Tibial artery (tissue), 4 donors: ENCODE measurements at places on chromosomes 4 and X.

- DNase-seq = no peak
- no peak overlapping the region for H3K27ac ChIP-seq
- no peaks in the 10 kb centered on the region for H3K4me1 ChIP-seq
- no peaks in the 10 kb centered on the region for H3K36me3 ChIP-seq
- no peak overlapping the region for H3K4me3 ChIP-seq
Measured at GRCh38 chrX:140933016-140933415, 69.4 kb upstream of the SPANXB1 start.

DNA sequence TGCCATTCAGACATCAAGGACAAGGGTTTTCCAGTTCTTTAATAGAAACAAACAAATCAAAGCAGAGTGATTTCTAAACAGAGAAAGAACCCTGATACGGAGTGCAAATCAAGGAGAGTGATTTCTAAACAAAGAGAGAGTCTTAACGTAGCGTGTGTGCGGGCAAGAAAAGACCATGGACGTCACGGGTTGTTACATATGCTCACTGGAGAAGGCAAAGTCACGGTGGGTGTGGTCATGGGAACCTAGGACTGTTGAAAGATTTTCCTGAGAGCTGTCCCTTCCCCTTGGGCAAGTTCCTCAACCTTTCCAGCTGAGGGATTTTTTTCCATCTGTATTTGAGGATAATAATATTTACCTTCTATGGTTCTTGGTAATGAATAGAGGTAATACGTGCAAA, 95.0 kb upstream of the SLC34A2 start:
- no peak overlapping the region for H3K4me3 ChIP-seq
- no peak overlapping the region for H3K27ac ChIP-seq
- no peaks in the 10 kb centered on the region for H3K36me3 ChIP-seq
- no peak for DNase-seq

GRCh38 chrX:74063426-74064155, 240.4 kb upstream of the ZCCHC13 start:
- no peak for DNase-seq
- no peak overlapping the region for H3K27ac ChIP-seq
- no peak overlapping the region for H3K4me3 ChIP-seq
- no peaks in the 10 kb centered on the region for H3K27me3 ChIP-seq
- H3K4me1 ChIP-seq = no peaks in the 10 kb centered on the region

DNA sequence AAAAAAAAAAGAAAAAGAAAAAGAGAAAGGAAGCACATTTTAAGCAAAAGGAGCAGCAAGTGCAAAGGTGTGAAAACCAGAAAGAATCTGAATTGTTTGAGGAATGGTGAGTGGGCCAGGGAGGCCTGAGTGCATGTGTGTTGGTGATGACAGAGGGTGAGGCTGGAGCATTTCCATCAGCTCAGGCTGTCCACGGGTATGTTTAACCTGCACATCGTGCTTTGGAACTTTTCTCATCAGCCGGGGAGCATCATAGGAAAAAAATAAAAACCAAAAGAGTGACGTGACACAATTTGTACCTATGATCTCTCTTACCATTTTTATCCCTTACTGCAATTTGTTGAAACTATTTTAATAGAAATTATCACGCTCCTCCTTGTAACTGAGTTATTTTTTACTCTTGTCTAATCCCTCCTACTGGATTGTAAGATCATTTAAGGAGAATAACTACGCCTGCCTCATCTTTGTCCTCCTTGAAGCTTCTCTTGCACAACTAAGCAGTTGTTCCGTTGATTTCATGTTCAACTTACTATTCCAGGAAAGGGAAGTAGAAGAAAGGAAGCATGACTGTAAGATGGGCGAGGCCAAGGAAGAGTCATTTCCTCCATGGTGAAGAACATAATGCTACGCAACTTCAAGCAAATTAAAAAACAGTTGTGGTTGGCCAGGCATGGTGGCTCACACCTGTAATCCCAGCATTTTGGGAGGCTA, 7.0 kb downstream of the PALLD start:
- H3K4me3 ChIP-seq = no peak overlapping the region
- no peaks in the 10 kb centered on the region for H3K27me3 ChIP-seq
- H3K36me3 ChIP-seq = no peaks in the 10 kb centered on the region
- DNase-seq = no peak
- H3K4me1 ChIP-seq = no peaks in the 10 kb centered on the region

DNA sequence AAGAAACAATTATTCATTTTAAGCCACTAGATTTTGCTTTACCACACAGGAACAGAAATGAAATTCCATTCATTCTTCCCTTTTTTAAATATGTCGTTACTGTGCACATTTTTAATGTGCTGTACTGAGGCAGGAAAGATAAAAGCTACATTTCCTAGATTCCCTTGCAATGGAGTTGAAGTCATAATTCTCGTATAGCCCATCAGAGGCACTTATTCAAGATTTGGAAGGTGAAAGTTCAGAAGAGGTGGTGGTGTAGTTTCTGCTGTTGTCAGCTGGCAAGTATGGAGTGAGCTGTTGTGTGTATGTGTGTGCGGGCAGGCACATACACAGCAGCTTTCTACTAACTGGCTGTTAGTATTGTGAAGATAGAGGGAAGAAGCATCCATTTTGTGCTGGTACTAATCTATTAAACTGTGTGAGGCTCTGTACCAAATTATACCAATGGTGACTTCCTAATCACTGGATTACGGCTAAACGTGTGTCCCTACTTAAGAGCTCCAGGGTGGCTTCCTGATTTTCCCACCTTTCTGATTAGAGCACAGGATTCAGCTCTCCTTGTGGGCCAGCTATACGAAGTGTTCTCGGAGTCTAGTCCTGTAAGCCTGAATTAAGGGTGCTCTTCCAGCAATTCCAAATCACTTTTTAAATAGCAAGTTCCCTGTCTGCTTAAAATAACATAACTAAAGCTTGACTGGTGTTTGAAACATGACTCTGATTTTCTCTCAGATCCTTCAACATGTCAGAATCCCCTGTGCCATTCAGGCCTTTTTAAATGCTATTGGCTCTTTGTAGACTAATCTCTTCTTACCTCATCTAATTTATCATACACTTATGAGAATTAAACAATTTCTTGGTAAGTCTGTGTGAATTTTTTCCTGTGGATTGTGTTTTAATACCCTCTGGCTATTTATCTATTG, 43.8 kb downstream of the PDS5A start:
- DNase-seq = no peak
- H3K4me3 ChIP-seq = no peak overlapping the region
- H3K36me3 ChIP-seq = peaks cover 5% of the 10 kb centered on the region
- H3K27ac ChIP-seq = peak overlapping the region; percentile 11
- peaks cover 22% of the 10 kb centered on the region for H3K4me1 ChIP-seq

DNA sequence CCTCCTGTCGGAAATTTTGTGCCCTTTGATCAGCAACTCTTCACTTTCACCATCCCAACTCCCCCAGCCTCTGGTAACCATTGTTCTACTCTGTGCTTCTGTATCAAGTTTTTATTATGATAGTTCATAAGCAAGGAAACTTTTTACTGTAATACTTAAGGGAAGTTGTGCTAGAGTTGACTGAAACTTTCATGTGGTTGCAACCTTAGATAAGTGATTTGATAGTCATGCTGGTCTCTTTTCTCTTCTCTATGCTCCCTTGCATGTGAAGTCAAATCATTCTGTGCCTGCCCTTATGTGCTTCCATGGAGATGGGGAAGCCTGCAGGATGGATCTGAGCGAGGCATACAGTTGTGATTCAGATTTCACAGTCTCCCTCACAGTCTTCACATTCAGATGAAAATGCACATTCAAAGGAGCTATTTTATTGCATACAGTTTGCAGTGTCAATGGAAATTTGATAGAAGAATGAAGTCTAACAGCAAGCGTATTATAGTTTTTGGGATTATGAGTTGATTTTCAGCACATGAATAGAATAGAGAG, 1428.3 kb upstream of the TENM3 start:
- no peak overlapping the region for H3K4me3 ChIP-seq
- no peak for DNase-seq
- H3K4me1 ChIP-seq = no peaks in the 10 kb centered on the region
- H3K36me3 ChIP-seq = no peaks in the 10 kb centered on the region

- no peaks in the 10 kb centered on the region for H3K27me3 ChIP-seq
- no peak overlapping the region for H3K27ac ChIP-seq
- peaks cover 7% of the 10 kb centered on the region for H3K36me3 ChIP-seq
- no peaks in the 10 kb centered on the region for H3K4me1 ChIP-seq
Measured at GRCh38 chr4:40099010-40099409, 42.4 kb downstream of the N4BP2 start.

- H3K27me3 ChIP-seq = no peaks in the 10 kb centered on the region
- no peak overlapping the region for H3K27ac ChIP-seq
- H3K36me3 ChIP-seq = no peaks in the 10 kb centered on the region
- H3K4me3 ChIP-seq = no peak overlapping the region
- DNase-seq = no peak
- peaks cover 6% of the 10 kb centered on the region for H3K4me1 ChIP-seq
Measured at GRCh38 chr4:140726776-140727500, 29.2 kb downstream of the TBC1D9 start.

DNA sequence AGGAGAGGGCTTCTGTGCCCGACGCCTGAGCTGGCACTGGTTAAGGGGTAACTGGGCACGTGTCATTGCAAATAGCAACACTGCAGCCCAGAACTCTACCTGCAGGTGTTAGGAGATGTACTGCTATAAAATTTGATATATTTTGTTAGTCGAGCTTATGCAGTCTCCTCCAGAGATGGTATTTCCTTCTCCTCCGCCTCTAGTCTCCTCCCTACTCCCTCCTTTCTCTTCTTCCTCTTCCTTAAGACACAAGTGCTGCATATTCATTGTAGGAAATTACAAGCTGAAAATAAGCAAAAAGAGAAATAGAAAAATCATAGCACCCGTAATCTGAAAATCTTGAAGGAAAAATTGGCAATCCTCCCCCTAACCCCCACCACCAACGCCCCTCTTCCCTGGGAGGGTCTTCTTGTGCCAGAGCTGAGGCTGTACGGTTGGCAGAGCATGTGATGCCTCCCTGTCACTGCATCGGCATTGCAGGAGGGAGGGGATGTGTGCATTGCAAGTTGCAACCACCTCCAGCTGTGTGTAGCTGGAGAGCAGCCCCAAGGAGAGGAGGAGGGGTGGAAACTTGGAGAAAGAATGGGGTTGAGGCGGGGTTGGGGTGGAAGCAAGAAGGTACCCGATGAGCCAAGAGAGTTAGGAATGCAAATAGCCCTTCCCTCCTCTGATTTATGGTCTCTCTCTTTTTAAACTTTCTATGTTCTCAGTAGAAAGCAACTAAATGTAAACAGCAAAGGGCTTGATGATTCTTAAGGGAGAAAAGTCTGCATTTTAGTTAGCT, 48.3 kb upstream of the MND1 start:
- H3K4me3 ChIP-seq = no peak overlapping the region
- no peak for DNase-seq
- no peaks in the 10 kb centered on the region for H3K27me3 ChIP-seq
- H3K36me3 ChIP-seq = peaks cover 39% of the 10 kb centered on the region
- no peaks in the 10 kb centered on the region for H3K4me1 ChIP-seq
- no peak overlapping the region for H3K27ac ChIP-seq

GRCh38 chr4:113209652-113210320, 160.3 kb downstream of the ANK2 start:
- no peaks in the 10 kb centered on the region for H3K27me3 ChIP-seq
- no peaks in the 10 kb centered on the region for H3K36me3 ChIP-seq
- no peak overlapping the region for H3K4me3 ChIP-seq
- no peak for DNase-seq
- H3K27ac ChIP-seq = no peak overlapping the region
- H3K4me1 ChIP-seq = no peaks in the 10 kb centered on the region
